ENCODE measurements at places on chromosomes 5 and 9. TPM values are rescaled to one million over a fixed set of nuclear protein-coding genes. Genes with fewer than 3 reads are reported as not detected.

The GPR150 gene
- total RNA-seq: 0.60 TPM

The GNA14 gene
- total RNA-seq: 12.6 TPM

The CORO2A gene
- total RNA-seq: 50.9 TPM

The GAS1 gene
- 9.4 TPM for total RNA-seq

The PCDHB14 gene
- total RNA-seq: 3.0 TPM

The DAPK1 gene
- total RNA-seq: 26.6 TPM

The PCDH1 gene
- total RNA-seq: 151 TPM

The NUP155 gene
- 13.1 TPM for total RNA-seq
